ENCODE measurements at places on chromosomes 12 and 14.

DNA sequence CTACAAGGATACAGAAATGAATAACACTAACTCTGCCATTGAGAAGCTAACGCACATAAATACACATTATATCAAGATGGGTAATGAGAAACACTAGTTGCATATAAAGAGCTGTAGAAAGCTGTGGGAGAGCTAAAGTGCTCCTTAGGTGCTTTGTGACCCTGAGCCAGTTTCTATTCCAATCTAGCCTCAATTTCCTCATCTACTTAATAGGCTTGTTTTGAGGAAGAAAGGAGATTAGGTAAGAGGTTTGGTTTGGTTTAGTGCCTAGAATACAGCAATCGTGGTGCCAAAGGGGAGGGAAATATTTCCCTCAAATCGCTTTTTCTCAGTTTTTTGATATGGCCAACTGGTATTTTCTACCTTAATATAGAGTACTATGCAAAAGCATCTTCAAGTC lies 994 bp downstream of the SRP54 start:
- no peak for DNase-seq

GRCh38 chr14:38078393-38078792 lies 129.3 kb upstream of the SSTR1 start:
- DNase-seq, result peak; percentile 77

GRCh38 chr14:102164241-102164641 lies 24.5 kb downstream of the WDR20 start:
- DNase-seq, result no peak

GRCh38 chr12:88805286-88805685 lies 225.0 kb upstream of the KITLG start:
- no peak for DNase-seq

GRCh38 chr12:91973813-91974212 lies 171.8 kb downstream of the BTG1 start:
- no peak for DNase-seq

- no peak for DNase-seq
These were observed 8.4 kb downstream of the PITPNM2 start for GRCh38 chr12:123142518-123142840.
